Bronchial epithelial cell (primary cell): ENCODE measurements at places on chromosomes 5 and 9.

GRCh38 chr5:16791036-16791705 is 144.9 kb downstream of the MYO10 start:
- peak; percentile 58 for DNase-seq

- no peak for DNase-seq
Observed at GRCh38 chr9:118177241-118177640, 473.0 kb downstream of the TLR4 start.

DNA sequence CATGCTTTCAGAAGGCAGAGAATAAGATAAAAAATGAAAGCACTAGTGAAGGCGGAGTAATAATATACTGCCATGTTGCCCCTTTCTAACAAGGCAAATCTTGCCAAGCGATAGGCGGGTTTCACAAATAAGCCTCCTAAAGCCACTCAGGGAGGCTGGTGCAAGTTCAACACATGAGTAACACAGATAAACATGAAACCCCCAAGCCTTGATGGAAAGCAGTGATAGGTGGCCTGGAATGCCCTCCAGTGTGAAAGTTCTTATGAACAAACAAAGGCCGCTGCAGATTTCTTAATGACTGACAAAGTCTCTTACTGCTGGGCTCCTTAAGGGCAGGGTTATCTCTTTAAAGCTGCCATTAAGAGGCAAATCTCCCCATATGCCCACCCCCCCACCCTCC is 154.7 kb downstream of the ZDHHC21 start:
- DNase-seq: no peak

- no peak for DNase-seq
Observed at GRCh38 chr9:107868186-107868585, 378.6 kb upstream of the KLF4 start.

- peak; percentile 5 for DNase-seq
Observed at GRCh38 chr5:68593211-68593671, 377.7 kb downstream of the PIK3R1 start.

DNA sequence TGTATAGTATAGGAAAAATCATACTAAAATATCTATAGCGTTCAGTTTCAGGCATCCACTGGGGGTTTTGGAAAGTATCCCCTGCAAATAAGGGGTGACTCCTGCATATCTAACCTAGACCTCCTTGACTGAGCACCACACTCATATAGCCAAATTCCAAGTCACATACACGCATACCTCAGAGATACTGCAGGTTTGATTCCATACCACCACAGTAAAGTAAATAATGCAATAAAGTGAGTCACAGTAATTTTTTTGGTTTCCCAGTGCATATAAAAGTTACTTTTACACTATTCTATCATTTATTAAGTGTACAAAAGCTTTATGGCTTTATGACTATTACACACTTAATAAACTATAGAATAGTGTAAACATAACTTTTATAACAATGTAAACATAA is 151.3 kb downstream of the CCDC192 start:
- DNase-seq: no peak

- no peak for DNase-seq
Observed at GRCh38 chr9:110728058-110728457, 59.5 kb downstream of the MUSK start.

DNA sequence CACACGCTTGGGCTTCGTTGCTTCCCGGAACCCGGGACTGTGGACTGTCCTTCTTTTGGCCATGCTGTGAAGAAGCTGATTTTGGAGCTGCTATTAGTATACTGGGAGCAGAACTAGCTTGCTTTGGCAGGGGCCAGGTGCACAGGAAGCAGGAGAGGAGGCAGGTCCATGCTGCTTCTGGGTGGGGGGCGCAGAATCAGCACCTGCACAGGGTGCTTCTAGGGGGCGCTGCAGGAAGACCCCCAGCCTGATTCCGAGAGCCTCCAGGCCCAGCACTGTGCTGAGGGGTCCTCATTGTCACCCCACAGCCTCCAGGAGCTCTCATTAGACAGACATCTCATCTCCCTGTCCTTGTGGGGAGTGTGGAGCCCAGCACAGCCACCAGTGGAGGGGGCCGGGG is 252.6 kb upstream of the IRX4 start:
- no peak for DNase-seq

- no peak for DNase-seq
Observed at GRCh38 chr5:1040571-1040970, 32.0 kb downstream of the NKD2 start.

DNA sequence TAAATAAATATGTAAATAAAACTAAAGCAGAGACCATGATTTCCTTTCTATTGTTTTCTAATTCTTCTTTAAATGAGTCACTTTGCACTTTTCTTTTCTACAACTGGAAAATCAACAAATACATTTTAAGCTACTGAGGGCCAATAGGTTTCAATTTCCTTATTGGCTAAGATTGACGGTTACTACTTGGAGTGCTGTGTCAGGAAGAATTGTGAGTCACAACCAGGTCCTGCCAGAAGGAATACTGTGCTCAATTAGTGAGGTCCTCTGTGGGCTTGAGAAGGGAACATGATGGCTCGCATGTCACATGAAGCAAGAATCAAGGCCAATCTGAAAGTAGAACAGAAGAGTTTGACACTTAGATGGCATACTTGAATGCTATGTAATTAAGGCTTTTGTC is 110.8 kb downstream of the HMHB1 start:
- DNase-seq: peak; percentile 88

- no peak for DNase-seq
Observed at GRCh38 chr5:60993425-60993824, 48.4 kb downstream of the NDUFAF2 start.

DNA sequence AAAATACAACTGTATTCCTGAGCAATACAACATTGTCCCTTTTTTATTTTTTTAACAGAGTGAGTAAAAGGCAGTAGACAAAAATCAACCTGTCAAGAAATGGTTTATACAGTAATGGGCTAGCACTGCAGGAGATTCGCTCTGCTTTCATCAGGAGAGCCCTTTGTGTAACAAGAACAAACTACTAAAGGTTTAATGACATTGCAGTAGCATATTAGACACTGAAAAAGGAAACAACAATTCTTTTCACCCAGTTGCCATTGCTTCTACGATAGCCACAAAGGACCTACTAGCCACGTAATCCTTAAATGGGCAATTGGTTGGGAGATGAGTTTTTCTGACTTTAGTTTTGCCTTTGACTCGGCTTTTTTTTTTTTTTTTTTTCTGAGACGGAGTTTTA is 319.8 kb upstream of the TRPM3 start:
- no peak for DNase-seq

DNA sequence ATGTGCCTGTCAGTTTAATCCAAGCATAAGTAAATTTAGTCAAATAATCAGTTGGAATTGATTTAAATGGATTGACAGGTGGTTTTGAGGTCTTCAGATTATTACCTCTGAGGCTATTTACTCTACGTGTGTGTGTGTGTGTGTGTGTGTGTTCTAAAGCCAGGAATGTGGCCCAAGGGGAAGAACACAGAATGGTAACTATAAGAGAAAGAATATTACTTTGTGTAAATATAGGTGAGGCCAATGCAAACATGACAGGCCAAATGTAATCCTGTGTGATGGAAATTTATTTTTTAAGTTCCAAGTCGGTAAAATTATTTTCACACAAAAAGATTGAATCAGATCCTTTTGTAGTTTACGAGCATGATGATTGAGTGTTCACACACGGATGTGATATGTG is 390.0 kb downstream of the PLK2 start:
- peak; percentile 46 for DNase-seq

DNA sequence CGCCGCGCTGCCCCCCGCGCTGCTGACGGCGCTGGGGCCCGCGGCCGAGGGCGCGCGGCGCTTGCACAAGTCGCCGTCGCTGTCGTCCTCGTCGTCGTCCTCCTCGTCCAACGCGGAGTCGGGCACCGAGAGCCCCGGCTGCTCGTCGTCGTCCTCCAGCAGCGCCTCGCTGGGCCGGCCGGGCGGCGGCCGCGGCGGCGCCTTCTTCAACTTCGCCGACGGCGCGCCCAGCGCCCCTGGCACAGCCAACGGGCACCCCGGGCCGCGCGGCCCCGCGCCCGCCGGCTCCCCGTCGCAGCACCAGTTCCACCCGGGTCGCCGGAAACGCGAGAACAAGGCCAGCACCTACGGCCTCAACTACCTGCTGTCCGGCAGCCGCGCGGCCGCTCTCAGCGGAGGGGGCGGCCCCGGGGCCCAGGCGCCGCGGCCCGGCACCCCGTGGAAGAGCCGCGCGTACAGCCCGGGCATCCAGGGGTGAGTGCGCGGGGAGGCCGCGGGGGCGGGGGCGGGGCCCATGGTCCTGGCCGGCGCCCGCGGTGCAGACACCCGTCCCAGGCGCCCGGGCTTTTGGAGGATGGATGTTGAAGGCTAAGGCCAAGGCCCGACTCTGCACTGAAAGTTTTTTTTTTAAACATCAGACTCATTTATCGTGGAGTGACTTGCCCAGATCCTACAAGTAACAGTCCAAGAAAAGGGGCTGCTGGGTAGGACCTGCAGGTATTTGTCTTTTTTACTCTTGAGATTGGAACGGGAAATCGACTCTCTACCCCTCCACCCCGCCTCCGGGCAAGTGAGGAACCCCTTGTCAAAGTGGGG is 1.2 kb downstream of the TENT4A start:
- no peak for DNase-seq

- DNase-seq: no peak
Observed at GRCh38 chr5:24535646-24536045, 109.1 kb downstream of the CDH10 start.

DNA sequence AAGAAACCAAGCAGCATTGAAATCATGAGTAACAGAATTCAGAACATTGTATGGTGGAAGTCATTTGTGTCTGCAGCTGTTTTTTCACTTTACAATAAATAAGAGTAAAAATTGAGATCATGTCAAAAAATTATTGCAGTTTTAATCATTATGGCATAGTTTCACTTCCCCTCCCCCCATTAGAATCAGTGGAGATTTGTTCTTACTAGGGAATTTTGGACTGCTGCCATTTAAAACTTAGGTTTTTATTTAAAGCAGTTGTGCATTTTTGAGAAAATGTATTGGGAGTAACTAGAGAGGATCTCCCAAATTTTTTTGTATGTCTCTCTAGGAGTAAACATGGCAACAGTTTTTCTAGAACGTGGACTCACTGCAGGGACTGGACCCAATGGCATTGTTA is 20.4 kb downstream of the GTF3C4 start:
- DNase-seq: no peak

DNA sequence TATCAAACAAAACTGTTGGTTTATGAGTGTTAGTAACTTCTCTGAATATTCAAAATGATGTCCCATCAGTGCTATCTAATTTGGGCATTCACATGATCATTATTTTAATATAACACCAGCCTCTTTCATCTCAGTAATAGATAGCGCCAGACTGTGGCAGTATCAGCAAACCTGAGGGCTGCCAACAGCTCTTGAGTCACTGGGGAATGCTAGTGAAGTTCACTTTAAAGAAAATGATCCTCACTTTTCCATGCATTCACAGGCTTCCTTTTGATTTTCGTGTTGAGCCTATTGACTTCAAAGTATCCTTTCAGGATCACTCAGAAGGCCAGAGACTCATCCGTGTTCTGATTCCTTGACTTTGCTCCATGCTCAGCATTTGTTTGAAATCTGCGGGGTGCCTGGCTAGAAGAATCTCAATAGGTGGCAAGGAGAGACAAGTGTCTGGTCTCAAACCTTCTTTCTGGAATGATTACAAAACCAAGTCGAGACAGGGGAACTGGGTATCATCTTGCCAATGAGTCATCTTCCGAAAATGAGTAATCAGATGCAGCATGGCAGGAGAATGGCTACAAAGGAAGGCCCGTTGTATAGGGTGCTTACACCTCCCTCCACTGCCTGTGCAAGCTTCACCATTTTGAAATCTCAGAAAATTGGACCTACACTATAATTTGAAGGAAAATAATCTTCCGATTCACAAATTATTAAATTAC is 509.1 kb downstream of the RASEF start:
- DNase-seq: peak; percentile 80

DNA sequence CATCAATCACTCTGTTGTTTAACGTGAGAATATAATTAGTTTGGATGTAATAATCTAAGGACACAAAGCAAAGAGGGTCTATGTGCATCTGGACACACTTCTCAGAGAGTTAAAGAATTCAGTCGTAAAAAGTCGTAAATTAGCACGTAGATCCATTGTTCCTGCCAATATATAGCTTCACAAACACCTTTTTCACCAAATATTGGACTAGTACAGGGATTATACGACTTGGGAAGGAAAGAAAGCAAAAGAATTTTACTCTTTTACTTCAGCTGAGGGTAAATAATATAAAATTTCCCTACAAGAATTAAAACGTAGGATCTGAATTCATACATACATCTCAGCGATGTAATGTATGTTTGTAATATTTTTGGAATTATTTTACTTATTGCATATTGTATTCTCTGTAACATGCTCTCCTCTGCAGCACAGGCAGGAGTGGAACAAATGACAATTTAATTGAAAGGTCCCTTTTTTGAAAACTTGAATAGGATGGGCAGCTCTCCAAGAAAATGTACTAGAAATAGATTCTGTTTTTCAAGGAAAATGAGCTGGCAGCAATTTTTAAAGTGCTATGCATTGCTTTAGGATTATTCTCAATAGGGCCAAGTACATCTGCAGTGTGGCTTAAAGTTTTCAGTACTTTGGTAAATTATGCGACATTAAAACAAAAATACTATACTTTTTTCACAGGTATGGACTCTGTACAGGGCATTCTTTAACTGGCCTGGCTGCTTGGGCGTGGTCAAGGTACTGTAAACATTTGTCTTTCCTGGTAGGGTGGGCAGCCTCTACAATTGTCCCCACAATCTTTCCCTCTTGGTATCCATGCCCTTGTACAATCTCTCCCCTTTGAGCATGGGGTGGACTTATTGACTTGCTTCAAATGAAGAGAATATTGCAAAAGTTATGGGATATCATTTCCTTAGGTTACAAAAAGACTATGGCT is 39.7 kb upstream of the HSD17B4 start:
- DNase-seq: no peak

DNA sequence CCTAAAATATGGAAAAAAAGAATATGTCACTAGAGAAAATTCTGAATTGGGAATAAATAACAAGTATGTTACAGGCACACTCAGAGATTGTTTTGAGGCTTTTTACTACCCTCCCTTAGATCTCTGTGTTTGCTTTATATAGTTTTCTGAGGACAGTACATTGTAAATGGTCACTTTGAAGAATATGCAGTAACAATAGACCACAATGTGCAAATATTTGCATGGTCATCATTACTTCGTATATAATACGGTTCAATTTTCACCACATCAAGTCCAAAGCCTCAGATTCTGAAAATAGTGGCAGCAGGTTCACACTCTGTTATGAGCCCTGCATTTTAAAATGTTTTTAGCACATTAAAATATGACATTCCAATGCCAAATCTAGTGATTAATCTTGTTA is 238.6 kb downstream of the ADAMTS6 start:
- DNase-seq: no peak

GRCh38 chr9:21056931-21057330 is 20.8 kb downstream of the IFNB1 start:
- peak; percentile 72 for DNase-seq
